Astrocyte (in vitro differentiated cells and primary cell): ENCODE measurements at places on chromosomes 6 and 20. TPM values are rescaled to one million over a fixed set of nuclear protein-coding genes. Genes with fewer than 3 reads are reported as not detected.

BNIP5 gene
- total RNA-seq = not detected in 2 replicates

- no peak for DNase-seq
These were observed 37.4 kb downstream of the MDN1 start for GRCh38 chr6:89782222-89782621.

- no peak for DNase-seq
These were observed 509.4 kb downstream of the KIF16B start for GRCh38 chr20:16063881-16064280.

PCSK2 gene
- total RNA-seq = 0.17 TPM in 1 of 2 replicates, not detected in the other

- DNase-seq = no peak
These were observed 32.1 kb downstream of the TGM2 start for GRCh38 chr20:38132910-38133501.

- peak; percentile 52 for DNase-seq
These were observed 306.4 kb downstream of the COL12A1 start for GRCh38 chr6:74899416-74899815.

GRCh38 chr6:73461537-73462350, at the start of gene MTO1:
Gene MTO1, plus strand, starts transcription at chr6:73461737. Its CDS starts 118 bp downstream, at chr6:73461855.
- DNase-seq = peak; percentile 81

GRCh38 chr6:33949877-33950435, 146.2 kb upstream of the MLN start:
- no peak for DNase-seq

SLCO4A1 gene
- 0.43 TPM in 1 of 2 replicates, not detected in the other for total RNA-seq

DNA sequence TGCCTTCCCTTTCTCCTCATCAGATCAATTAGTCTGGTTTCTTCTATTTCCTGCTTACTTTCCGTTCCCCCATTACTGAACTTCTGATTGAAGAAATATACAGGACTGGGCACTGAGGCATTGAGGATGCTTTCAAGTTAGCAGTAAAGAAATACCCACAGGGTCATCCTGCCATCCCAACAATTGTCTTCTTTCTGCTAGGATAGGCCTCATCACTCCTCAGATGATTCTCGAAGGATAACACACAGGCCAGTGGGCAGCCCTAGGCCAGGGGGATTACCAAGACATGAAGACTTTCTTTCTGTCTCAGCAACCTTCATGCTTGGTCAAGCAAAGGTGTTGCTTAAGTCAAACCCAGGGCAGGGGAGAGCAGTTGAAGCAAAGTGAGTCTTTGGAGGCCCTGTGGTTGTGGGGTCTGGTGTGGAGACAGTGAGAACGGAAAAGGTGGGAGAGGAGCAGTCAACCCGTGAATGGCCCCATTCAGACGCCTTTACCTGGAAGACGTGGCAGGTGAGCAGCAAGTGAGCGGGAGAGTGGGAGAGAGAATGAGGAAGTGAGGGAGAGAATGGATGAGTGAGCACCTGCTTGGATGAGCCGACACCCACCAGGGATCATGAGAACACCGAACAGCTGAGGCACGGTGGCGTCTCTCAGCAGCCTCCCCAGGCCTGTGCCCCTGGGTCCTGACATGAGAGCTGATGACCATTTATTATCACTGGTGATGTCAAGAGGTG, 462.9 kb downstream of the PREX1 start:
- DNase-seq = no peak

LMBRD1 gene
- 22.0 and 22.8 TPM in 2 replicates for total RNA-seq
